ENCODE measurements at places on chromosomes 6 and 20. TPM values are rescaled to one million over a fixed set of nuclear protein-coding genes. Genes with fewer than 3 reads are reported as not detected.

- DNase-seq: no peak
These were observed 101.4 kb upstream of the CEP85L start for GRCh38 chr6:118752803-118753202.

- no peak for DNase-seq
These were observed 235.8 kb upstream of the KCNG1 start for GRCh38 chr20:51258582-51259165.

DNA sequence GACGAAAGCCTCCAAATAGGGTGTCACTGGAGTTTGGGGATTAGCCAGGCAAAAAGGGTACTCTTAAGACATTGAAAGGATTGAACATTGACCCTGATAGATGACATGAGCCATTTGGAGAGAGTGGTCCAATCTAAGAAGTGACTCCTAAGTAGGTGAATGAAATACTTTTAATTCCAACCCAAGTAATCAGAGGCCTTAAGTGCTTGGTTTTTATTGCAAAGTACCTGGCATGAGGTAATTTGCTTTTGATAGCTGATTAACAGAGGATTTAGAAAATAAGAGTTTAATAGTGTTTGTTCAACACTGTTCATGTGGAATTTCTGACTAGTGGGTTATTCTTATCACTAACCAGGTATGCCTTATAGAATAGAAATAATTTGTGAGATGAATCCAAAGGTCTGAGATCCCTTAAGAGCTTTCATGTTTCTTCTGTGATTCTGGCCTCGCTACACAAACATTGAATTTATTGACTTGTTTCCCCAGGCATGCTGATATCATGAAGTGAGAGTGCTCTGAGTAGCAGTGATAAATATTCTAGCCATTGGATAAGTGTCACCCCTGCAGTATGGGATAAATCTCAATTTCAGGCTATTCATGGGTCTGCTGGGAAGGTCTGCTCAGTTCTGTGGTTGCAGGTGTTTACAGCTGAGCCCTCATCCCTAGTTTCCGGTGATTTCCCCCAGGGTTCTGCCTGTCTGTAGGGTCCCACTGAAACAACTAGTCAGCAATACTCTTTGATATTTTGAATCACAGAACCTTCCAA, 6.5 kb downstream of the NCOA7 start:
- DNase-seq: no peak

DNA sequence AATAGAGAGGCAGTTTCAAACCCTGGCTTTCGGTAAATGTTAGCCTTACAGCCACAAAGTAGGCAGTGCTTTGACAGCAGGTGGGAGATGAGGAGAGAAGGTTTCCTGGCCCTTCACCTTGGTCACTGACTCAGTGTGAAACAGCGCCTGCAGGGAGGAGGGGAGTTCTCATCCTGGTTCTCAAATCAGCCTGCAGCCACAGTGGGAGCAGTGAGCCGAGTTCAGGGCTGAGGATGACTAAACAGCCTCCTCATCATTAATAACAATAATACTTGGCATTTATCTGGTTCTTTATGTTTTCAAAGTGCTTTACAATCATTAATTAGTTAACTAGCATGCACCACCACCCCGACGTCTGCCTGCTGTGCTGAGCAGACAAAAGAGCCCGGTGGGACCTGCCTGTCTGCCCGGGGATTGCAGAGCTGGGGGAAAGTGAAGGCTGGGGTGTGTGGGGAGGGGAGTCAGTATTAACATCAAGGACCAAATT, 59.6 kb downstream of the PRDM1 start:
- no peak for DNase-seq

DNA sequence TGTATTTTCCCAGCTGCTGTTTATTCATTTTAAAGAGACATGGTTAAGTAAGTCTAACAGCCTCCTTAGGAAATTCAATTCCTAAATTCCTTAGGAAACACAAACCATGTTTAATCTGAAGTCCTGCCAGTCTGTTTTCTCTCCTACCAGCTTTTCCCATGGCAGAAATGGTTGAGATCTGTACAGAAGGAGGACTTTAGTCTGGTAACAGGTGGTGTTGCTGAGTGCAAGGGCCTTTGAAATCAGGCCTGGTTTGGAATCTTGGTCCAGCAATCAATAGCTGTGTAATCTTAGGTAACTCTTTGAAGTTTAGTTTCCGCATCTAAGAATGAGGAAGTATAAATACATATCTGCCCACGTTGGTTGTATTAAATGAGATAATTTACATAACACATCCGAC, 232.5 kb downstream of the LAMA2 start:
- no peak for DNase-seq

- no peak for DNase-seq
These were observed 8.7 kb upstream of the GMEB2 start for GRCh38 chr20:63635431-63636141.

- no peak for DNase-seq
These were observed 65.7 kb downstream of the SRC start for GRCh38 chr20:37411408-37412219.

DNA sequence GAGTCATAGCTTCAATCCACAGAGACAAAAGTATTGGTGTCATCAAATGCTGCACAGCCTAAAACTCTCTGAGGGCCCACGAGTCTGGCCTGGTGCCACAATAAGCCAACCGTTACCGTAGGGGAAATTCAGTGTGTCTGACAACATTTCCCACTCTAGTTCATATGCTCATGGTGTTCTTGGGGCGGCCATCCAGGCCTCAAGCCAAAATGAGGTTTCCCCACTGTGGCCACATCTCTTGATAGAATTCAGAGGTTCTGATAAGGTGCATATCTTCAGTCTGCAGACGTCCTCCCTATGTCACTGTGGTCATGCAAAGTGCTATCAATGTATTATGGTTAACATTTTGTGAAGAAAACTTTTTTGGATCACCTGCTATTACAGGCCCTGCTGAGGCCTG, 627.7 kb downstream of the QKI start:
- DNase-seq: no peak

GRCh38 chr6:12459945-12460661, 169.9 kb downstream of the EDN1 start:
- DNase-seq: no peak

GRCh38 chr20:10376270-10377075, 57.5 kb downstream of the MKKS start:
- DNase-seq: no peak

DNA sequence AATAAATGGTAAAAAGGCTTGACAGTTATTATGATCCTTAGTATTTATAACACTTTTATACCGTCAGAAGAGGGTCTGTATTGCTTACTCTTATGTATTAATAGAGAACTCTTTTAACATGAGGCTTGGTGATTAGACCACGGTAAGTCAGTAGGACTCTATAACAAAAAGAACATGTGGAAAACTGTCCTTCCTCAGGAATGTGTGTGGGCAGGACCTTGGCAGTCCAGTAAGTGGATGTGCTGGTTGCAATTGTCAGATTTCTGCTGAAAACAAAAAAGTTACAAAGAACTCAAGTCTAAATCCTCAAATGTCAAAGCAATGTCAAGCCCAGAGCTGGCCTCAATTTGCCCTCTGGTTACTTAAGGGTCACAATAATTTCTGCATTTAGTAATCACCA, 81.1 kb downstream of the PLCG1 start:
- DNase-seq: no peak

GPSM3 gene
- total RNA-seq: 2.0 TPM

ZBTB12 gene
- total RNA-seq: 9.4 TPM

ALDH5A1 gene
- 4.2 TPM for total RNA-seq

PEX6 gene
- 21.7 TPM for total RNA-seq

ZSCAN26 gene
- total RNA-seq: 6.6 TPM

DPPA5 gene
- total RNA-seq: not detected

Measured in Panc1 (cell line).